ENCODE measurements at places on chromosomes 6 and 20. TPM values are rescaled to one million over a fixed set of nuclear protein-coding genes. Genes with fewer than 3 reads are reported as not detected.

RPP21 gene
- 63.6 TPM for total RNA-seq

TGM3 gene
- not detected for total RNA-seq

SLC25A27 gene
- 0.98 TPM for total RNA-seq

SYCP2L gene
- total RNA-seq: 3.9 TPM

LPA gene
- 0.05 TPM for total RNA-seq

PTK7 gene
- total RNA-seq: 4.1 TPM

LIN28B gene
- total RNA-seq: 1.6 TPM

BIRC7 gene
- total RNA-seq: 0.99 TPM

ID4 gene
- 0.88 TPM for total RNA-seq

TFAP2C gene
- total RNA-seq: 14.9 TPM

DEFB132 gene
- not detected for total RNA-seq

NKAIN2 gene
- not detected for total RNA-seq

BPIFB2 gene
- not detected for total RNA-seq

PGM3 gene
- 27.5 TPM for total RNA-seq

TUBE1 gene
- total RNA-seq: 5.7 TPM

All from A549 treated with ZK216348 at 1 μM for 4 hours (cell line).